ENCODE measurements at places on chromosomes 6 and 20.

GRCh38 chr6:147837540-147837939 lies 329.1 kb downstream of the SAMD5 start:
- H3K4me3 ChIP-seq: no peak overlapping the region
- H3K27me3 ChIP-seq: peaks cover under 1% of the 10 kb centered on the region
- DNase-seq: no peak
- no peaks in the 10 kb centered on the region for H3K36me3 ChIP-seq
- H3K4me1 ChIP-seq: no peaks in the 10 kb centered on the region

DNA sequence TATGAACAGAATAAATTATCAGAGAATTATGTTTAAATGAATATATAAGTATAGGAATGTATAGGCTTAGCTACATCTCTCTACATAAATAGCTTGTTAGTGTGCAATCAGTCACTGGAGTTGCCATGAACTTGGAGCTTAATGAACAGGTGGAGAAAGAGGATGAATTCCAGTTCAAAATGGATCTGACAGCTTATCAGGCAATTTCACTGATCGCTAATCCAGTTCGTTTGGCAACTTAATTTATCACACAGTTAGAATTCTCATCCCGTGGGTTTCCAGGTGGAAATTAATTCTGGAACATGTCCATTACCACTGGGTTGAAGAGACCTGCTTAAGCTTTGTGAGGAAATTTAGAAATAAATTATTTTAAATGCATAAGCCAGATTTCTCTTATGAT lies 118.1 kb downstream of the MACROD2 start:
- H3K27ac ChIP-seq: no peak overlapping the region
- no peaks in the 10 kb centered on the region for H3K27me3 ChIP-seq

- DNase-seq: no peak
- H3K27ac ChIP-seq: no peak overlapping the region
- H3K4me3 ChIP-seq: no peak overlapping the region
These were observed 125.6 kb downstream of the MAFB start for GRCh38 chr20:40563296-40563950.

GRCh38 chr6:2719093-2719455 lies 31.6 kb downstream of the MYLK4 start:
- H3K4me3 ChIP-seq: no peak overlapping the region
- peaks cover 3% of the 10 kb centered on the region for H3K4me1 ChIP-seq
- H3K27me3 ChIP-seq: peaks cover 3% of the 10 kb centered on the region
- no peak for DNase-seq
- no peak overlapping the region for H3K27ac ChIP-seq

DNA sequence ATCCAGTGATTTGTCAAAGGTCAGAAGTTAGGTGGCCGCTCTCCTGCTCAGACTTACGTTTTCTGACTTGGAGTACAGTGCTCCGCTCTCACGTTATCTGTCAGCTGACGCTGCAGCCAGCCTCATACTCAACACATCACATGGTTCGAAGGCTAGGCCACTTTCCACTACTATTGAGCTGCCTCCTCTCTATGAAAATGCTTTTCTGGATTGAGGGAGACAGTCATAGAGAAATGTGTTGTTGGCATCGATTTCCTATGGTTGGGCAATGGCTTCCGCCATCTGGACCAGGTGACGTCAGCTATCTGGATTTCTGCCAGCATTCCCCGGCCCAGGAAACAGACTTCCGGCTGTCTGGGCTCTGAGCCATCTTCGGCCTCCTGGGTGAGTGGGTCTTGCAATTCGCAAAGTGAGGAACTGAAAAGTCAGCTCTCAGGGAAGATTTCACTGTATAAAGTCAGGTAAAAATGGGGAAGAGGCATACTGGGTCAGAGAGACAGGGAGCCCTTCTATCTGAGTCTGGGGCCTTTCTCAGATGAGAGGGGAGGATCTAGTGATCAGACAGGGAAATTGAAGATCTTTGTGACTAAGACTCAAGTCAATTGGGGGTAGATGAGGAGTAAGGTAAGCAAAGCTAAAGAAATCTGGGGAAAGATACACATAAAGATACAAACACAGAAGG lies 37.5 kb upstream of the IER3 start:
- no peaks in the 10 kb centered on the region for H3K27me3 ChIP-seq
- peaks cover 64% of the 10 kb centered on the region for H3K4me1 ChIP-seq
- peaks cover 4% of the 10 kb centered on the region for H3K36me3 ChIP-seq

- H3K27me3 ChIP-seq: no peaks in the 10 kb centered on the region
- no peak overlapping the region for H3K27ac ChIP-seq
- no peak for DNase-seq
- H3K36me3 ChIP-seq: peaks cover 3% of the 10 kb centered on the region
- H3K4me1 ChIP-seq: no peaks in the 10 kb centered on the region
- no peak overlapping the region for H3K4me3 ChIP-seq
These were observed 63.3 kb downstream of the SMLR1 start for GRCh38 chr6:130890521-130890971.

- no peak for DNase-seq
- H3K4me1 ChIP-seq: peaks cover 2% of the 10 kb centered on the region
- peaks cover 7% of the 10 kb centered on the region for H3K27me3 ChIP-seq
- no peak overlapping the region for H3K4me3 ChIP-seq
- no peak overlapping the region for H3K27ac ChIP-seq
These were observed 60.5 kb upstream of the ANKEF1 start for GRCh38 chr20:9974324-9974723.

GRCh38 chr6:11766589-11767450 lies 11.8 kb downstream of the ADTRP start:
- H3K27ac ChIP-seq: no peak overlapping the region
- no peaks in the 10 kb centered on the region for H3K27me3 ChIP-seq
- H3K4me3 ChIP-seq: no peak overlapping the region
- no peaks in the 10 kb centered on the region for H3K36me3 ChIP-seq

DNA sequence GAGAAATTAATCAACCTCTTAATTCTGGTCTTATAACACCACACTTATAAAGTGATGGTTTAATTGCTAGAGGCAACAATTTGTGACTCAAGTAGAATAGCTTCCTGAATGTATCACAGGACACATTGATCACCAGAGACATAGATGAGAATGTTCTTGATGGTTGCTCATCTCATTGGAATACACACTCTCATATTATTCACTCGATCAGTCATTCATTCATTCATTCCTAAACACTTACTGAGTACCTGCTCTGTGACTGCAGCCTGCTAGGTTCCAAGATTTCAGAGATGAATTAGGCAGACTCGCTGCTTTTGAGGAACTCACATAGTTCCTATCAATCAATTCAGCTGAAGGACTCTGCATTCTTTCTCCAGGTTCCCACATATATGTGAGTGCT lies 365.1 kb upstream of the SOX4 start:
- peaks cover 65% of the 10 kb centered on the region for H3K36me3 ChIP-seq
- no peaks in the 10 kb centered on the region for H3K4me1 ChIP-seq
- H3K4me3 ChIP-seq: no peak overlapping the region
- no peak for DNase-seq
- H3K27ac ChIP-seq: no peak overlapping the region
- no peaks in the 10 kb centered on the region for H3K27me3 ChIP-seq

DNA sequence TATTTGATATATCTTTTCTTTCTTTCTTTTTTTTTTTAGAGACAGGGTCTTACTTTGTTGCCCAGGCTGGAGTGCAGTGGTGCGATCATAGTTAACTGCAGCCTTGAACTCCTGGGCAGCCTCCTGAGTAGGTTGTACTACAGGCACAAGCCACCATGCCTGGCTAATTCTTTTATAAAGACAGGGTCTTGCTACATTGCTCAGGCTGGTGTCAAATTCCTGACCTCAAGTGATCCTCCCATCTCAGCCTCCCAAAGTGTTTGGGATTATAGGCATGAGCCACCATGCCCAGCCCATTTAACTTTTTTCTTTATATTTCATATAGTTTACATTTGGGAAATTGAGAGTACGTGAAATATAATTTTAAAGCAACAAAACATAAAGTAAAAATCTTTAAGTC lies 10.1 kb downstream of the NUS1 start:
- H3K27ac ChIP-seq: no peak overlapping the region
- H3K4me1 ChIP-seq: peaks cover 66% of the 10 kb centered on the region
- no peak overlapping the region for H3K4me3 ChIP-seq
- H3K36me3 ChIP-seq: peaks cover 47% of the 10 kb centered on the region

DNA sequence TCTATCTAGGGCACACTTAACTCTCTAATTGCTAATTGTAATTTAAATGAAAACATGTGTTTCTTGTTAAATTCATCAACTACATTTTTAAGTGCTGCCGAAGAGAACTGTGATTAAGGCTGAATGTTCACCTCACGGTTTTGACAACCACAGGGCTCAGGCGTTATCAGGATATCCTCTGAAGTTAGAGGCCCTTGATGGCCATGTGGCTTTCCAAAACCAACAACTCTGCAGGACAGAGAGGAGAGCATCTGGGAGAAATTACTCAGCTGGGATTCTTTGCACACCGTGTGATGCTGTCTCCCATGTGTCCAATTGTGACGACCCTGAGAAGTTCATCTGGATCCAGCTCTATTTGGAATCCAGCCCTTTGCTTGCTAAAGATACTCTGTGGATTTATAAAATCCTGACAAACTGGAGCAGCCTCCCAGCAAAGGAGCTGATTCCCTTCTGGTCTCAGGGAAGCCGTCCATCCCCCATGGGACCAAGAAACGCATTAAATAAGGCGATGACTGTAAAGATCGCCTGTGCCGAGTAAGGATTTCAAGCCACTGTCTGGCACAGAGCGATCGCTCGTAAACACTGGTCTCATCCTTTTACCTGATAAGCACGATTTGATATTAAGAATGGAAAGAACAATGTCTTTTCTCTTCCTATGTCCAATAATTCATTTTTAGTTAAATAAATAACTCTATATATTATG lies 401.1 kb downstream of the CD83 start:
- no peak overlapping the region for H3K27ac ChIP-seq
- peaks cover 1% of the 10 kb centered on the region for H3K4me1 ChIP-seq
- H3K36me3 ChIP-seq: no peaks in the 10 kb centered on the region
- no peak overlapping the region for H3K4me3 ChIP-seq

DNA sequence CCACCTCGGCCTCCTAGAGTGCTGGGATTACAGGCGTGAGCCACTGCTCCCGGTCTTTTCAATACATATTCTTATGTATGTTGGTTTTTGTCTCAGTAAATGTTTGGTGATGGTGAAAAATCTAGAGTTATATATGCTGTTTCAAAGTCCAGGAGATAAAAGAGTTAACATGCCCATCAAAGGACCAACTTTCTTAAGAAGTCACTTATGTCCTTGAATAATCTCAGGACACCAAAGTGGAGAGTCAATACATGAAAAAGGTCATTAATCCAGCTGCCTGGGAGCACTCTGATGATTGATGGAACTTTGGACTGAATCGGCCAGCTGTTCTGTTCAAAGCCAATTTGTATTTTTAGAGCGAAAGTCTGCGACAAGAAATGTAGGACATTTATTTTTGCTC lies 59.8 kb upstream of the HDAC2 start:
- no peak for DNase-seq
- no peaks in the 10 kb centered on the region for H3K36me3 ChIP-seq
- no peak overlapping the region for H3K4me3 ChIP-seq
- H3K4me1 ChIP-seq: no peaks in the 10 kb centered on the region
- H3K27ac ChIP-seq: no peak overlapping the region
- H3K27me3 ChIP-seq: peaks cover 9% of the 10 kb centered on the region

DNA sequence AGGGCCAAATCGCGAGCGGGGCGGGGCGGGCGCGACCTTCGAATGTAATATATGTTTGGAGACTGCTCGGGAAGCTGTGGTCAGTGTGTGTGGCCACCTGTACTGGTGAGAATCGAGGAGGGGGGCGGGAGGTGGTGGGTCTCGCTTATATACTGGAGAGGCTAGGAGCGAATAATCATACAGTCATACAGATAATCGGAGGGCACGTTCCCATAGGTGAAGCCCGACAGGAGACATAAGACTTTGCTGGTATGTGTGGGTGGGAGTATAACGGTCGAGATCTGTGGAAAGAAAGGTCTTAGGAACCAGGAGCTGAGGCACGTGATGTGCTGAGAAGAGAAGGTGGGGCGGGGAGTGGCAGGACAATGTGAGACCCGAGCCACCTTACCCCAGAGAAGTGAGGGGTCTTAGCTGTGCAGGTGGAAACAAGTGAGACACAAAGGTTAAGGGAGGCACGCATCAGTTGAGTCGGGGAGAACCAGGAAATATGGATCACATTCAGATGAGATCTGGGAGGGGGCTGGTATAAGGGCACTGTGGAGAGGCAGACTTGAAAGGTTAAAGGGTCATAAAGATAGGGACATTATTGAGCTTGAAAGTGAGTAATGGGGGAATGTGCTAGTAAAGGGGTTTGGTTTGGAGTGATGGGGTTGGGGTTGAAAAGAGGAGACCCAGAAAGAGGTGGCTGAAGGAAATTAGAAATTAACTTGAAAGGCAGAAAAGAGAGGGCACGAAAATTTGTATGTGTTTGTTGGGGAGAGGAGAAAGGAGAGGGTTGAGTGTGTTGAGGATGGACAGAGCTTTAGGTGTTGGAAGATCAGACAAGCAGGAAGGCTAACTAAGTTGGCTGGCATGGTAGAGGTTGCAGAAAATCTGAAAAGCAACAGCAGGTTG lies 589 bp downstream of the RNF5 start:
- peak overlapping the region; percentile 95 for H3K27ac ChIP-seq
- H3K36me3 ChIP-seq: peaks cover 14% of the 10 kb centered on the region
- peaks cover 49% of the 10 kb centered on the region for H3K4me1 ChIP-seq
- no peak for DNase-seq
- peak overlapping the region; percentile 94 for H3K4me3 ChIP-seq

GRCh38 chr6:143038833-143039232 lies 21.9 kb upstream of the AIG1 start:
- DNase-seq: no peak
- no peaks in the 10 kb centered on the region for H3K36me3 ChIP-seq
- H3K4me1 ChIP-seq: peaks cover 11% of the 10 kb centered on the region
- no peak overlapping the region for H3K4me3 ChIP-seq
- H3K27ac ChIP-seq: no peak overlapping the region

GRCh38 chr6:27478141-27478705 lies 5.3 kb upstream of the ZNF184 start:
- no peak overlapping the region for H3K27ac ChIP-seq
- H3K27me3 ChIP-seq: no peaks in the 10 kb centered on the region
- DNase-seq: no peak
- peaks cover 6% of the 10 kb centered on the region for H3K4me1 ChIP-seq

GRCh38 chr20:11041396-11041795 lies 367.6 kb upstream of the JAG1 start:
- H3K4me3 ChIP-seq: no peak overlapping the region
- DNase-seq: no peak
- no peaks in the 10 kb centered on the region for H3K4me1 ChIP-seq
- H3K27ac ChIP-seq: no peak overlapping the region
- H3K36me3 ChIP-seq: no peaks in the 10 kb centered on the region
- H3K27me3 ChIP-seq: no peaks in the 10 kb centered on the region

All from activated naive CD8-positive, alpha-beta T cell treated with anti-CD3 and anti-CD28 coated beads for 36 hours (primary cell).